PC-3 (cell line): ENCODE measurements at places on chromosomes 3 and 15. TPM values are rescaled to one million over a fixed set of nuclear protein-coding genes. Genes with fewer than 3 reads are reported as not detected.

GRCh38 chr15:85318732-85319076, 61.7 kb upstream of the AKAP13 start:
- no peak for DNase-seq

DNA sequence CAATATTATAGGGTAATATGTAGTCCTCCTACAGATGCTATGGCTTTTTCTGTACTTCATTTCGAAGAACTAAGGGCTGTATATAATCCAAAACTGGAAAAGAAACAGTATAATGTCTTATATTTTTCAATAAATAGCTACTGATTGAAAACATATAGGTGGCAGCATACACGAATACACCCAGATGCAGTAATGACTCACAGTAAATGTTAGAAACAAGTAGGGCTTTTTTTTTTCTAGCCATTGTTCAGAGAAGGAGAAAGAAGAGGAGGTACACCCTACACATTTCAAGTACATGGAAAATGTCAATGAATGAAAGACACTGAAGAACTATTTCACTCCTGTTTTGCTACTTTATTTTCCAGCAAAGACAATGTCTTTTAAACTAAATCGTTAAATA, 9.4 kb downstream of the DAZL start:
- peak; percentile 54 for DNase-seq

DNA sequence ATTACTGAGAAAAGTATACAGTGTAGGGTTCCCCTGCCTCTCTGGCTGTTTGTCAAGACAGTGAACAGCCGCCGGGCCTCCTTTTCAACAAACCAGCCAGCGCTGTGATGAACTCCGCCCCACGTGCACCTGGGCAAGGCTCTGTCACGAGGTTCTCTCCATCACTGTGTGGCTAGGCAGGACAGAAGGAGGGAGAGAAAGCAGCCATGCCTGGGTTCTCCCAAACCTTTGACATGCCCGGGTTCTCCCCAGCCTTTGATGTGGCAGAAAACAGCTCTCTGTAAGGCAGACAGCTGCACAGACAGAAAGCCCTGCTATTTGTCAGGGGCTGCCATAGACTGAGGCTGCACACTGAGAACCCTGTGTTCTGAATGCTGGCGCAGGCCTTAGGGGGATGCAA, 101.4 kb upstream of the TRPM1 start:
- no peak for DNase-seq

- DNase-seq: peak; percentile 38
Observed at GRCh38 chr3:115072265-115073021, 74.6 kb downstream of the ZBTB20 start.

DNA sequence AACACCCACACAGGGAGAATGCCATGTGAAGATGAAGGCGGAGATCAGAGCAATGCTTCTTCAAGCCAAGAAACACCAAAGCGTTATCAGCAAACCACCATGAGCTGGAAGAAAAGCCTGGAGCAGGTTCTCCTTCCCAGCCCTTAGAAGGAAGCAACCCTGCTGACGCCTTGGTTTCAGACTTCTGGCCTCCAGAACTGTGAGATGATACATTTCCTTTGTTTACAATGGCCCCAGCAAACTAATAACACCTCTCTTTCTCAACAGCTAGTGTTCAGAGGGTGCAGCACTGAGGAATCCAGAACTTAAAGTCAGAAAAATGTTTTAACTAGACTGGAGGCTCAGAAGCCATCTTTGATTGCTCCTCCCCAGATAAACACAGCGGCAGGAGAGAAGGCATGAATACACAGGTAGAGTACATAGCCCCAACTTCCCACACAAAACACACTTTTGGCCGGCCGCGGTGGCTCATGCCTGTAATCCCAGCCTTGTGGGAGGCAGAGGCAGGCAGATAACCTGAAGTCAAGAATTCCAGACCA, 132.4 kb upstream of the LPP start:
- DNase-seq: peak; percentile 81

Gene AZI2
- total RNA-seq: 36.3 and 40.4 TPM in 2 replicates
